ENCODE measurements at places on chromosomes 16 and 17. TPM values are rescaled to one million over a fixed set of nuclear protein-coding genes. Genes with fewer than 3 reads are reported as not detected.

The CD2BP2 gene
- total RNA-seq: 33.8 TPM

The PIPOX gene
- 2.6 TPM for total RNA-seq

The SPNS2 gene
- 3.7 TPM for total RNA-seq

The BAIAP3 gene
- total RNA-seq: 0.28 TPM

The KRTAP1-3 gene
- total RNA-seq: not detected

The RFFL gene
- 5.9 TPM for total RNA-seq

The OTOP2 gene
- not detected for total RNA-seq

The ACSM2B gene
- total RNA-seq: not detected

The KRTAP4-9 gene
- not detected for total RNA-seq

The VAT1 gene
- total RNA-seq: 338 TPM

Measured in smooth muscle cell of bladder (primary cell).